ENCODE measurements at places on chromosomes 3 and 15. TPM values are rescaled to one million over a fixed set of nuclear protein-coding genes. Genes with fewer than 3 reads are reported as not detected.
A peak's percentile ranks its signal among the peaks of the same experiment; 100 is the strongest.

The CFAP91 gene
- 4.7 TPM for polyA plus RNA-seq

The PLA2G4B gene
- 4.8 TPM for polyA plus RNA-seq

The MRPL3 gene
- 91.2 TPM for polyA plus RNA-seq

The ARL13B gene
- 4.1 TPM for polyA plus RNA-seq

The LMAN1L gene
- not detected for polyA plus RNA-seq

DNA sequence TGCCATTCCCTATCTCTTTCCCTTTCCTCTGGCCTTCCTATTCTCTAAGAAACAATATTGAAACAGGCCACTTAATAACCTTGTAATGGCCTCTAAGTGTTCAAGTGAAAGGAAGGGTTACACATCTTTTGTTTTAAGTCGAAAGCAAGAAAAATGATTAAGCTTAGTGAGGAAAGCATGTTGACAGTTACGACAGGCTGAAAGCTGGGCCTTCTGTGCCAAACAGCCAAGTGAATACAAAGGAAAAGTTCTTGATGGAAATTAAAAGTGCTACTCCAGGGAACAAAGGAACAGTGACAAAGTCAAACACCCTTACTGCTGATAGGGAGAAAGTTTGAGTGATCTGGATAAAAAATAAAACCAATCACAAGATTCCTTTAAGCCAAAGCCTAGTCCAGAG, 54.2 kb downstream of the SENP2 start:
- DNase-seq, result no peak

DNA sequence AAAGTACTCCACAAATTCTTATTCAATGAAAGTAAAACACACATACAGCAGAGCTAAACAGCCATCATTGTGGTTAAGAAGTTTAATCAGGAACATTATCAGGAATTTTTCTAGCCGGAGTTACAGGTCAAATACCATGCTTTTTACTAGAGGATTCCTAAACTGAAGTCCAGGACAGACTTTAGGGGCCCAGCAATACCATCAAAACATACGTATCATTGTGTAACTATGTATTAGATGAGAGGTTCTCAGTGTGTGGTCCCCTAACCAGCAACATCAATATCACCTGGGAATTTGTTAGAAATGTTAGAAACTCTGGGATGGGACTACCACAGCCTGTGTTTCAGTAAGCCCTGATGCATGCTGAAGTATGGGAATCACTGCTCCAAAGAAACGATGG, 404.2 kb upstream of the IL12A start:
- DNase-seq, result no peak

- no peak for DNase-seq
Measured at GRCh38 chr3:9347887-9348286, 15.0 kb upstream of the THUMPD3 start.

DNA sequence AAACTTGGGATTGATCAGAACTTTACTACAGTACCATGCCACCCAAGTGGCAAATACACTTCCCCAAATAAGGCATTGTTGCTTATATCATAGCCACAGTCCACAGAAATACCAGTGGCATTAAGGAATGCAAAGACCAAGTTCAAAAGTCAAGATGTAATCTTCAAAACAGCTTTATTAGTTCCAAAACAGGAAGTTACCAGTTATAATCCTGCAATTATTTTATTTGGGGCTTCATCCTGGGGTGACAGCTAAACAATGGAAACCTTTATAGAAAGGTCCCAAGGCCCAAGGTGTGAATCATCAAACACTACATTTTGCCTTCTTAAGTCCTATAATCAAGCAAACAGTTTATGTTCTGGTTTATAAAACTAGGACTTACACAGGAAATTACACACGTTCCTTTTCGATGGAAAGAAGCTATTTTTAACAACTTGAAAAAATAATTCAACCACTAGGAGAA, 30.3 kb upstream of the RNF7 start:
- DNase-seq, result no peak

GRCh38 chr15:71437919-71438318, 322.6 kb downstream of the THSD4 start:
- no peak for DNase-seq

DNA sequence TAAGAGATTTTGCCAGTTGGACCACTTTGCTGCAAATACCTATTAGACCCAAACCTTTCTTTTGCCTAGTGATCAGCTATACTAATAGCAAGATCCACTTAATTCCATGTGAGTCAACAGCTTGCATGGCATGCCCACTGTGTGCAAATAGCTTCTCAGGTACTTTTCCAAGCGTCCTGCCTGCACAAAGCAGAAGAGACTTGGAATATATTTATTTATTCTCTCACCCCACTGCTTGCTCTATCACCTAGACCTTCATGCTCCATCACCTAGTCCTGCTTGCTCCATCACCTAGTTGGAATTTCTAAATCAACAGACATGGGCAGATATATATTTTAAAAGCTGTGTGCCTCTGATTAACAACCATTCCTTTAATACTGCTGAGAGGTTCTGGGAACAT, 47.6 kb downstream of the MBNL1 start:
- no peak for DNase-seq

DNA sequence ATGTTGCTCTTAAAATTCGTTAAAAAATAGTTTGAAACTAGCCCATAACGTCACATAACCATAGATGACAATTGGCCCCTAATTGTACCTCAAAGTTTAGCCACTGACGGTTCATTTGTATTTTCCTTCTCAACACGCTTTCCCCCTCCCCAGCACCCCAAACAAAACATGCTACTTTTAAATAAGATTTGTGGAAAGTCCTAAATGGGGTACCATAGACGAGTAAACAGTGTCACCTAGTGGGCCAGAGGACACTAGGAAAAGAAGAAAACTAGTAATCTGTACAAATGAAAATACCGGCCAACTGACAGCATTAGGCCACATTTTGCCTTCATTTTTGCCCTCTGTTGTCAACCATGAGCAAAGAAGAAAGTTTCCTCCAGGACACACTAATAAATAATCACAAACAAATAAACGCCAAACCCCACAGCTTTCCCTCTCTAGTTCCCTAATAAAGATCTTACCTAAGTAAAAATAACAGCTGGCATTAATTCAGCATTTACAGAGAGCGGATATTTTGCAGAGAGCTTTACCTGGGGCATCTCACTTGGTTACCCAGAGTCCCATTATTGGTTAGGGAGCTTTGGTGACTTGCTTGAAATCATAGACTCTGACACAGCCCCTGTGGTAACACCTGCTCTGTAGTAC, 175.1 kb upstream of the ATP11B start:
- peak; percentile 77 for DNase-seq

DNA sequence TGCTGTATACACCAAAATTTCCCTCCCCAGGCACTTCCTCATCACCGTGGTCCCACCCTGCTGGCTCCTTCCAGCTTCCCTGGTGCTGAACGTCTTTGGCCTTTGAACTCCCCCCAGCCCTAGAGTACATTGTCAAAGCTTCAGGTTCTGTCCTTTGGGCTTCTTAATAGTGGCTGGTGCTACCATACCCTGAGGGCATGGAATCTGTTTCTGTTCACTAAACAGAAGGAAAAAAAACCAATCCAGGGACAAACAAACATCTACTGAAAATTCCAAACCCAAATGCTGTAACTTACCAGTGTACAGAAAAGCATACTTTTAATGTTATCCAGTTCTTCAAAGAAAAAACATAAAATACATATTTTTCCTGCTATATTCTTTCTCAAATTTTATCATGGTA, 148.7 kb downstream of the MYLK start:
- no peak for DNase-seq

DNA sequence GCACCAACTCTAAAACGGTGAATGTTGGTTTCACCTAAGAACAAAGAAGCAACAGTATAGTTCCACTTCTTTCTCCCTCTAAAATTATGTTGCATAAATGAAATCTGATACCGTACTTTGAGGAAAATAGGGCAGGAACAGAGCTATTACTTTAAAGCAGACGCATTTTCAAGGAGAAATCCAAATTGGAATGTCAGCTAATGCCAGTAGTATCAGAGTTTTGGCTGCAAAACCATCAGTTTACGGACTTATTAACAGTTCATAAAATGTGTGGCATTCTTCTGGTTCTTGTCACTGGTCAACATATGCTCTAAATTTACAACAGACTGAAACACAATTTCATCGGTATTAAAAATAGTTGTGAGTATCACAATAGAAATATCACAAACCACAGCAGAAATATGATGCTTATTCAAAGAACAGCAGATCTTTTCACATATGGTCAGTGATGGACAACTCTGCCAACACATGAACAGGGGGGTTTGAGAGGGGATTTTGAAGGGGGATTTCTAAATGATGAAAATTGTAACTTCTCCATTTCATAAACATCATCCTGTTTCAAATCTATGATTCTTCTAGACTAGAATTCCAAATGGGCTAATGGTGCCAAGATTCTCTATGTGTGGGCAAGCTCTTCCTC, 38.7 kb upstream of the ROBO2 start:
- no peak for DNase-seq

DNA sequence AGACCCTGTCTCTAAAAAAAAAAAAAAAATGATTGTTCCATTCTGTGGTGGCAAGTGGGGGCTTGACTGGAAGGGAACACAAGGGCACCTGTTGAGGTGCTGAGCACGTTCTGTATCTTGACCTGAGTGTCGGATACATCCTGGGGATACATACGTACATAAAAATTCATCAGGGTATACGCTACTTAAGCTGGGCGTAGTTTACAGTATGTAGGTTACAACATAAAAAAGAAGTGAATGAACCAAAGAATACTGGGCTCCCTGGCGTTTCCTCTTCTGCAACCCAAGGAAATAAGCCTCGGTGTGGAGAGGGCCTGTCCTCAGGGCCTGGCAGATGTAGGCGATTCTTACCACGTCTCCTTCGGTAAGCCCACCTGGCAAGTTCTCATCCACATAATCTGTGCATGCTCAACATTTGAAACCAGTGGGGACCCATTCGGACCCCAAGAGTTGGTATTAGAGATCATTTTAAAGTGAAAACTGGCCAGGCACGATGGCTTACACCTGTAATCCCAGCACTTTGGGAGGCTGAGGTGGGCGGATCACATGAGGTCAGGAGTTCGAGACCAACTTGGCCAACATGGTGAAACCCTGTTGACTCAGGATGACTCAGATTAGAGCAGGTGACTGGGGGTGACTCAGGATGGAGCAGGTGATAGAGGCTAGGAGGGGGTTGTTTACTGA, 5.1 kb upstream of the MUC20 start:
- no peak for DNase-seq

GRCh38 chr3:127982155-127982554, 67.1 kb downstream of the KBTBD12 start:
- DNase-seq, result no peak

DNA sequence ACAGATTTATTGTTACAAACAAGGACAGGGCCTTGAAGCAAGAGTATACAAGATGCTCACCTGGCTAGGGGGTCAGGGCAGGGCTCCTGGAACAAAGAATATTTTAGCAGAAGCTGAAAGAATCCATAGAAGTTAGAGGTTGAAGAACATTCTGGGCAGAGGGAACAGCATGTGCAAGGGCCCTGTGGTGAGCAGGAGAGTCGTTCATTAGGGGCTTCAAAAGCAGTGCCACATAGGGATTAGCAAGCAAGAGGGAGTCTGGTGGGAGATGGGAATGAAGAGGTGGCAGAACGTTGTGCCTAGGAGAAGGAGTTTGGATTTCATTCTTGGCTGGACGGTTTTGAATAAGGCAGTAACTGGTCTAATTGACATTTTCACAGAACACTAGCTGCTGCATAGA, 22.9 kb downstream of the DNAJB8 start:
- no peak for DNase-seq

- peak; percentile 80 for DNase-seq
Measured at GRCh38 chr15:25849157-25849921, 13.8 kb downstream of the ATP10A start.

- no peak for DNase-seq
Measured at GRCh38 chr3:183027276-183027675, 46.9 kb upstream of the DCUN1D1 start.
